Suprapubic skin (tissue), 4 donors: ENCODE measurements at places on chromosomes 11 and 22. TPM values are rescaled to one million over a fixed set of nuclear protein-coding genes. Genes with fewer than 3 reads are reported as not detected.

Gene OR8A1
- not detected for total RNA-seq

DNA sequence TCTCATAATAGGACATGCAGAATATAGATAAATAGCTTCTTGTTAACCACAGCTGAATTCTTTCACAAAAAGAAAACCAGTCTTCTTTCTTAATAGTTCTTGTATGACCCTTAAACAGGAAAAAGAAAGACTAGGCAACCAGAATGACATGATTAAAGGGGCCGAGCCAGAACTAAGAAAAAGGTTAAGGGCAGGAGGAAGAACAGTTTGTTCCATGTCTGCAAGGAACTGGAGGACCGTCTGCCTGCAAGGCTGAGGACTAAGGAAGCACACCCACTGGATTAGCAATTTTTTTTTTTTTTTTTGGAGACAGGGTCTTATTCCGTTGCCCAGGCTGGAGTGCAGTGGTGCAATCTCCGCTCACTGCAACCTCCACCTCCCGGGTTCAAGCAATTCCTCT, 26.0 kb upstream of the TMPRSS5 start:
- H3K4me3 ChIP-seq = no peak overlapping the region
- H3K27ac ChIP-seq = no peak overlapping the region
- no peak for DNase-seq
- H3K4me1 ChIP-seq = no peaks in the 10 kb centered on the region
- H3K27me3 ChIP-seq = no peaks in the 10 kb centered on the region

- no peak overlapping the region for H3K4me3 ChIP-seq
- H3K27me3 ChIP-seq = no peaks in the 10 kb centered on the region
- no peak overlapping the region for H3K27ac ChIP-seq
These were observed 32.9 kb downstream of the RPL27A start for GRCh38 chr11:8715501-8715900.

GRCh38 chr11:37770145-37770544, 1172.1 kb upstream of the RAG2 start:
- no peaks in the 10 kb centered on the region for H3K4me1 ChIP-seq
- H3K27ac ChIP-seq = no peak overlapping the region
- no peaks in the 10 kb centered on the region for H3K27me3 ChIP-seq
- no peak for DNase-seq
